Stimulated activated CD4-positive, alpha-beta T cell treated with anti-CD3 and anti-CD28 coated beads, TNF-alpha, amount 100 ng/mL, for 4 hours (primary cell): ENCODE measurements at places on chromosomes 12 and 14.

DNA sequence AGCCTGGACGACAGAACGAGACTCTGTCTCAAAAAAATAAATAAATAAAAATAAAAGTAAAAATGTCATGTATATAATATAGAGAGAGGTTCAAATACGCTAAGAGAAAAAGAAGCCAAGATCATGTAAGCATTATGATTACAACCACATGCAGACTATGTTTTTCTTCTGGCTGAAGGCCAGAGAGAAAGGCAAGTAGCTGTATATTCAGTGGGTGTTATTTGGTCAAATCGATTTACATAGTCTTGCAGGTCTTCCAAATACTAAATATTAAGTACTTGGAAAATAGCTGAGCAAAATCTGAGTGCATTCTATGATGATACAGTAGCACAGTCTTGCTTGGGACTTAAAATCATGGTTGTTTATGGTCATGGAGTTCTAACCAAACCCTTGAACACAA lies 758.0 kb downstream of the DIO2 start:
- no peak for DNase-seq

DNA sequence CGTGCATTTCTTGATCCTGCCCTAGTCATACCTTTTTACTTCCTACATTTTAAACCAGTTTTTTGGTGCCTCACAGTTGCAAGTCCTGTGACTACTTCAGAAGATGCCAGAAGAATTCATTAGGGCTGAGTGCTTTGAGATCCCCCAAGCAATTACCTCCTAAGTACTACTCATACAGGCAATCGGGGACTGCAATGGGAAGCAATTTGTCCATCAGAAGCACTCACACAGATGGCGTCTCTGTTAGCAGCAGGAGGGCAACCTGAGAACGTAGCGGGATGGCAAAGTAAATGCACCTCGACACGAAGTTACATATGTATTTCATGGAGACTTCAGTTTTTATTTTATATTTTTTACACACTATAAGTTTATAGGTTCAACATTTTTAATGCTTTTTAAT lies 188.3 kb downstream of the CAPZA3 start:
- DNase-seq = no peak

DNA sequence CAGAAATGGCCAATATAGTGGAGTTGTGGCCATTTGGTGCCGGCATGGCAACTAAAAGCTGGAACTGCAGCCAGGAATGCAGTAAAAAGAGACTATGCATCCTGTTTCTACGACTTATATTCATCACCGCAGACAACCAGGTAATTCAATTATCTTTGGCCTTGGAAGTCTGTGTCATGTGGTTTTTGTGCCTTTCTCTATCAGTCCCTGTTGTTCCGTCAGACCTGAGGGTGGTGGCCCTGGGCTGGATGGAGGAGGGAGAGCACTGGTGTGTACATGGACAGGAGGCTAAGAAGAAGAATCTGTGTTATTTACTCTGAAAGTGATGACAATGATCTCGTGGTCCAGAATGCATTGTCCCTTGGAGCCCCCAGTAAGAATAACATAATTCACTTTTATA lies 852.6 kb downstream of the VRK1 start:
- DNase-seq = no peak

DNA sequence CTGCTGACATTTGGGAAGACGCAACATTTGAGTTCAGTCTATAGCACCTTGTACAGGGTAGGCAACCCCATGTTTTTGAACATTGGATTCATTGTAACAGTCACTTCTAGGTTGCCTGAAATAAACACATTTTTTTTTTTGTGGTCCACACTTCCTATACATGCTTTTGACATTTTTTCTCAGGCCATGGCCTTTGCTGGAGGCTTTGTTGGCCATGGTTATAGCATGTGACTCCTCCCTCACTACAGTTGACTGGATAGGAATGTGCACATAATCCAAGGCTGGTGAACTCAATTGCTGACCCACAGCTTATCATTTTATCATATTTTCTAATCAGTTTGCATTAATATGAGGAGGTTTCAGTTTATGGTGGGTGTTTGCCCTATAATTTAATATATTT lies 60.6 kb downstream of the TMEM117 start:
- no peak for DNase-seq

- DNase-seq = no peak
Measured at GRCh38 chr14:24334431-24335291, at the start of gene ADCY4. Gene ADCY4 (minus strand): TSS chr14:24335071. CDS start chr14:24334652, 419 bp downstream.

DNA sequence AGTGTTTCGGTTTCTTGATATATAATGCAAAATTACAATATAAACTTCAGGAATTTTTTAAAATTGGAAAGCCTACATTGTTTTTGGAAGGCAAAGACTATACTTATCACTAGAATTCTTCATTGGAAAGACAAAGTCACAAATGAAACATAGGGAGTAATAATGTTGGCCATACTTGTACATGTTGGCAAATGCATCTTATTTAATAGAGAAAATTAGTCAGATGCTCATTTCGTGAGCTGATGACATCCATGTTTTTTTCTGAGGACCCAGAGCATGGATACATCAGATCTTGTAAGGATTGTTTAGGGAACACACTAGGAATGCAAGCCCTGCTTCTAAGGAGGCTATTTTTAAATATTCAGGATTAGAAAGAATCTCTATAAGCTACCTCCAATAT lies 4.6 kb upstream of the SLC15A5 start:
- DNase-seq = no peak

DNA sequence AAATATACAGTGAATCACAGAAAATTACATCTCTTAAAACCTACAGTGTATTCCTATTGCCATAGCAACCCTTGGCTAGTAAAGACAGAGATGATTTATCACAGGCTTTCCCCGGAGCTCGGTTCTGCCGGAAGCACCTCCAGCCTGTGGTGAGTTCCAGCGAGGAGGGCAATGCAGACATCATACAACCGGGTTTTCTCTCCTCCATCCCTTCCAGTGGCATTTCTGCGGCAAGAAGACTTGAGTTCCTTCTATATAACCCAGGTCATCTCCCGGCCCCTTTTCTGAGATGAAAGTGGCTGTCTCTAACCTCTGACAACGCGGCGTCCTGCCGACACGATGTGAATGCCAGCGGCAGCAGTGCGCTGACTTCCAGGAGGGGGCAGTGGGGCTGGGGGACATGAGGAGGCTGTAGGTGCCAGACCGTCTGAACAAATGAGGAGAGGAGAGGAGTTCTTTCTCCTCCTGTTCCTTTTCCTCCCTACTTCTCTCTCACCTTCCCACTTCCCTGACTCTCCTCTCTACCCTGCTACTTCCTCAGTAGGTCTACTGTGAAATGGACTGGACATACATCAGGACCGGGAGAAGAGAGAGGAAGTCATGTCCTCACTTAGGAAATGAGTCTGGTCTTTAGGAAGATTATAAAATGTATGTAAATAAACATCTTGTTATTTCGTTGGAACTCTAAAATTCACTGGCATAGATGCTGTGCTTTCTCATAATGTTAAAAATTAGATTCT lies 68.6 kb upstream of the MAX start:
- peak; percentile 12 for DNase-seq

GRCh38 chr12:113314121-113314529 lies 20.8 kb downstream of the SLC8B1 start:
- no peak for DNase-seq

- no peak for DNase-seq
Measured at GRCh38 chr12:90858252-90858651, 96.7 kb downstream of the CCER1 start.

- DNase-seq = no peak
Measured at GRCh38 chr12:102344691-102345090, 135.7 kb downstream of the IGF1 start.

- no peak for DNase-seq
Measured at GRCh38 chr12:124862768-124863415, 772 bp downstream of the SCARB1 start.

GRCh38 chr12:14545144-14546124 lies 22.2 kb downstream of the PLBD1 start:
- DNase-seq = no peak

DNA sequence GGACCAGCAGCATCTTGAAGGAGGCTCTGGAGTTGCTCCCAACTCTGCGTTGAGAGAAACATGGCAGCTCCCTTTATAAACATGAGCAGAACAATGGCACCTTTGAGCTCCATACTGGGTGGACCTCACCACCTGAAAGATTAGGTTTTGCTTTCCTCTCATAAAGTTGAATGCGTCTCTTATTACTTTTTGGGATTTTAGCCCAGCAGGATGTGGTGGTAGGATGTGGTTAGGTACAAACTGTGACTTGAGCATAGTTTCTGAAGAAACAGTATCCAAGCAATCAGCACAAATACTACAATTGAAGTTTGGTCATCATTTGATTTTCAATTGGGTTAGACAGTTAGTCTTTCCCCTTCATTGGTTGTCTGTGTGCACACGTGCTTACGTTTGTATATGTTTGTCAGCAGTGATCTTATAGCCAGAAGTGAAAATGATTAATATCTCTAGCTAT lies at the start of gene PRR4:
Gene PRR4 (minus strand): TSS at position 51 of the 454 bp plus-strand sequence. CDS start 38 bp downstream, at position 13.
- DNase-seq = no peak

DNA sequence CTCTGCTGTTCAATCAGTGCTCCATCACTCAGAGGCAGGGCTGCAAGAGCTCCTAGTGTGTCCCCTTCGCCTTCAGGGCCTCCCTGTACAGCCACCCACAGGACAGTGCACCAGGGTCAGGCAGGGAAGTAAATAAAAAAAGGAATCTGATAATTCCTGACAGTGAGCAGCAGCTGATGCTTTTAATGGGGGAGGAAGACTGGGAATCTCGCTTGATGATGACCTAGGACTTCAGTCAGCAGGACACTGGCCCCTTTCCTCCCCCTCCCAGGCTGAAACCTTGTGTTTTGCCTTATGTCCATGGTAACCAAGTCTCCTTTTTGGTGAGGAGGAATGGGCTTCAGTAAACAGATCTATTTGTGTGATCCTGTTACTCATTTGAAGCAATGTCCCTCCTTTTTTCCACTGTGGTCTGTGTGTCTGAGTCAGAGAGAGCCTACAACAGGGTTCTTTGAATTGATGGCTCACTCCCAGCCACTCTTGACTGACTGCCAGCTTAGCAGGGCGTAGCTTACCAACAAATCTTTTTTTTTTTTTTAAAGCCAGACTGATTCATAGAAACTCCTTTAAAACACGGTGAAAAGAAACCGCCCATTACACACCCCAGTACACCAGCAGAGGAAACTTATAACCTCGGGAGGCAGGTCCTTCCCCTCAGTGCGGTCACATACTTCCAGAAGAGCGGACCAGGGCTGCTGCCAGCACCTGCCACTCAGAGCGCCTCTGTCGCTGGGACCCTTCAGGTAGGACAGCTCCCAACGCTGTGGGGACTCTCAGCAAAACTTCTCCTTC lies at the start of gene EMP1:
Gene EMP1 (plus strand): TSS at position 597 of the 792 bp plus-strand sequence. CDS start 14,785 bp downstream, outside the sequence.
- peak; percentile 65 for DNase-seq

- DNase-seq = no peak
Measured at GRCh38 chr12:5379749-5380496, 52.0 kb upstream of the NTF3 start.

- DNase-seq = no peak
Measured at GRCh38 chr12:2322554-2323120, 269.9 kb downstream of the CACNA1C start.

DNA sequence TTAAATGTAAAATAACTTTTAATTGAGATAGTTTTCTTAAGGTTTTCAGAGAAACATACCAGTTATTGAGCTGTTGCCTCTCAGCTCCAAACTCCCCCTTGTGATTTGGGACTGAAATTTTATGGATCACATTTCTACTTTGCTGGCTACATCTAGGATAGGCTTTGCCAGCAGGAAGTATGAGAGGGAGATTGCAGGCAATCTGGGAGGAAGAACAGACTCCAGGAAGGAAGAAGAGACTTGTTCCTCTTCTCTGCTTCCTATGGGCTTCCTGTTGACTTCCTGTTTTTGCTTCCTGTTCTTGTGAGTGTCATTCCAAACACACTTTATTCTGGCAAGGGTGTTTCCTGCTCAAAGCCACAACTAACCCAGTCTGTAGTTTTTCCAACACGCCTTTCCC lies 312.9 kb downstream of the ITPR2 start:
- no peak for DNase-seq

GRCh38 chr14:91009501-91010152 lies 50.8 kb downstream of the RPS6KA5 start:
- no peak for DNase-seq

GRCh38 chr14:87990682-87991081 lies 2.3 kb downstream of the GALC start:
- no peak for DNase-seq

GRCh38 chr12:69546693-69547438 lies 38.4 kb upstream of the CCT2 start:
- DNase-seq = no peak

- DNase-seq = no peak
Measured at GRCh38 chr12:4221258-4221620, 52.3 kb upstream of the CCND2 start.

DNA sequence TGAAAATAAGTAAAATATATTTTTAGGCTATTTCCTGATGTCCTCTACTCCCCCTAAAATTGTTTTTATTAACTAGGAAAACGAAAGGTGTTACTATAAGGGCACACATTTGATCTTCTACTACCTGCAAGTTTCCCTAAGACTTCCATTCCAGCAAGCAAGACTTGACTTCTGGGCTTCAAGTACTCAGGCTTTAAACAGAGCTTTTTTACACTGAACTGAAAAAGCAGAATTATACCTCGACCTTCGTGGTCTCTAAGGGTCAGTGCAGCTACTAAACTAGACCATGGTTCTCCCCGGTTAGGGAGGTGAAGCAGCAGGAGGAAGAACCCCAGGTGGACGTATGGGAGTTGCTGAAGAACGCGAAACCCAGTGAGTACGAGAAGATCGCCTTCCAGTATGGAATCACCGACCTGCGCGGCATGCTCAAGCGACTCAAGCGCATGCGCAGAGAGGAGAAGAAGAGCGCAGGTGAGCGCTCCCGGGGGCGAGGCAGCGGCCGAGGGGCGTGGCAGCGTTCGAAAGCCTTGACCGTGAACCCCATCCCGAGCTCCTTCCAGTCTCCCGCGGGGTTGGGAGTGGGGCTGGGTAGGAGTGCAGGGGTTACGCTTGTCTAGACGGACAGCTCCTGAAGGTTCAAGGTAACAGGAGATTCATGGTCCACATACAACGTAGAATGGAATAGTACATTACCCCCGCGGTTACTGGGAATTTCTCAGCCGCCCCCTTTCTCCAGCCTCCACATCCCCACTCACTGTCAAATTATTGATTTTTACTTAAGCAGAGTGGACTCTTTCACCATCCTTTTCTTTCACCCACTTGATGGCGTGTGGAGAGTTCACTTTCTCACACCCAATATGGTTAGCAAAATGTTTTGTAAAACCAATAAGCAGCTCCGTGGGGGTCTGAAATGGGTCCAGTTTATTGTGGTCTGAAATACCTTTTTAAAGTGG lies 47.6 kb downstream of the MYBPC1 start:
- DNase-seq = no peak
